ENCODE measurements at places on chromosomes 11 and 22.

GRCh38 chr11:61851113-61851899 lies 23.2 kb downstream of the FADS2 start:
- no peak for DNase-seq

DNA sequence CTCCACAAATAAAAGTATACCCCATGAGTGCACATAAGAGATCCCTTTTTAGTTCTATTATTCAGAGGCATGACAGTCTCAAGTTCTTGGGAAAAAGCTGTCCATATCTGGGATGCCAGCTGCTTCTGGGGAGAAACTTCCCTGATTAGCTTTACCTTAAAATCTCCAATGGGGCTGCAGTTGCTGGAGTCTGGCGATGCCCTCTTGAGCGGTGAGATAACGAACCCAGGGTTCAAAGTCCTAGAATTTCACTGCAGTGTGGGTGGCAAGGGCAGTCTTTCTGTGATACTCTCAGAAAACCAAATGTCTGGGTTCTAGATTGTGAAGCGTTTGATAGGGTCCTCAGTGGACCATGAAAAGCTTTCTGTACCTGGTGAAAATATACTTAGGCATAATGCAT lies 7.4 kb upstream of the PRR33 start:
- DNase-seq, result no peak

DNA sequence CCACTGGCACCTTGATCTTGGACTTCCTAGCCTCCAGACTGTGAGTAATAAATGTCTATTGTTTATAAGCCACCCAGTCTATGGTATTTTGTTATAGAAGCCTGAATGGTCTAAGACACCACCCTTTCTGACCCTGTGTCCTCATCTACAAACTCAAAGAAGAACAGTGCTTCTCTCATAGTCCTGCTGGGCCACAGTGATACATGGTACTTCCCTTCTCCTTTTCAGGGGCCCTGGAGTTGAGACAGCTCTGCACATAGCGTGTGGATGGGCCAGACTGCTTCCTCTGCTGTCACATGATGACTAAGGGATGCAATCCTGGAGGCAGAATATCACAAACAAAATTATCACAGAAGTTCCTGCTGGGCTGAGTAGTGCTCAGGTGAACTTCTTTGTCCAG lies 5.0 kb downstream of the KCNJ11 start:
- no peak for DNase-seq

DNA sequence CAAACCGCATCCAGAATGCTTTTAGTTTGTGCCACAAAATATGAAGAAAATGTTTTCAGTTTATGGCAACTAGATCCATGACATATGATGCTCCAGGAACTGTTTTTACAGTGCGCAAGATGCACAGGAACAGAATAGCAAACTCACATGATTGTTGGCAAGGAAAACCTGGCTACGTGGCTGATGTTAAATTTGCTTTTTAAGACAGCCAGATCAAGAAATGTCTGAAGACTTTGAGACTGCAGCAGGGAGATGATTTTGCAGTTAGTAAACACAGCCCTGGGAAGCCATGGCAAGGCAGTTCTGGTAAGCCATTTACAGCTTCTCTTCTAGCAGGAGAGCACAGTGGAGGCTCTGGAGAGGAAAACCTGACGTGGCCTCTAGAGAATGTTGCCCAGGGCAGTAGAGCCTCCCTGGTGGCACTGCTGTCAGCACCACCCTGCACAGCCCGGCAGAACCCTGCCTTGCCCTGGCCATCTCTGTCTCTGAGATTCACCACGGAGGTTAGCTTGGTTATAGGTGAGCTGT lies 69.8 kb upstream of the TNRC6B start:
- DNase-seq, result no peak

GRCh38 chr11:990101-990500 lies 46.4 kb downstream of the MUC6 start:
- DNase-seq, result no peak

All from memory B cell (primary cell).